NCI-H1048 (cell line): ENCODE measurements at places on chromosomes 5 and 9.

- DNase-seq: no peak
Measured at GRCh38 chr9:95273369-95274022, 44.0 kb downstream of the FANCC start.

- no peak for DNase-seq
Measured at GRCh38 chr5:35908228-35908627, 30.2 kb downstream of the CAPSL start.

- DNase-seq: no peak
Measured at GRCh38 chr9:77731008-77731698, 83.0 kb upstream of the GNA14 start.

DNA sequence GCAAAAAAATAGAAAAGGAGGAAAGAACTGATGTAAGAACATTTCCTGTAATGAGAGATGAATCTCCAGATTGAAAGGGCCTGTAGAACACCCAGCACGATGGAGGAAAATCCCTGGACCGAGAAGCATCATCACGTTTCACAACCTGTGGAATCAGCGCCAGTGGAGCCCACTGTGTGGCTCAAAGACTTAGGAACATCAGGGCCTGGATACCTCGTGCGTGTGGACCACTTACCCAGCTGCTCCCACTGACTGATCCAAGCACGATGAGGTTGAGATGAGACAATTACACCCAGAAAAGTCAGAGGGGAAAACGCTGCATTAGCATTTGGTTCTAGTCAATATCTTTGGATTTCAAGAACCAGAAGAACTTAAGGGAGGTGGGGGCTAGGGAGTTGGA, 224.6 kb downstream of the SYK start:
- DNase-seq: no peak

DNA sequence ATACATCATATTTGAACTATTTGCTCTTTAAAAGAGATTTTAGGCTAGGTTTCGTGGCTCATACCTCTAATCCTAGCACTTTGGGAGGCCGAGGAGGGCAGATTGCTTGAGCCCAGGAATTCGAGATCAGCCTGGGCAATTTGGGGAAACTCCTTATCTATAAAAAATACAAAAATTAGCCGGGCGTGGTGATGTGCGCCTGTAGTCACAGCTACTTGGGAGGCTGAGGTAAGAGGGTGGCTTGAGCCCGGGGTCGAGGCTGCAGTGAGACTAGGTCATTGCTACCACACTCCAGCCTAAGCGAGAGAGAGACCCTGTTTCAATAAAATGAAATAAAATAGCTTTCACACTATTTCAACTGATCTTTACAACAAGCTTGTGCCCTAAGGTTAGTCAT, 500 bp upstream of the MRPL22 start:
- DNase-seq: no peak

- DNase-seq: no peak
Measured at GRCh38 chr9:7752481-7752880, 47.1 kb downstream of the DMAC1 start.
